Endothelial cell of umbilical vein (primary cell): ENCODE measurements at places on chromosomes 12 and 14. TPM values are rescaled to one million over a fixed set of nuclear protein-coding genes. Genes with fewer than 3 reads are reported as not detected.

The WNT5B gene
- total RNA-seq, result not detected in 2 replicates

DNA sequence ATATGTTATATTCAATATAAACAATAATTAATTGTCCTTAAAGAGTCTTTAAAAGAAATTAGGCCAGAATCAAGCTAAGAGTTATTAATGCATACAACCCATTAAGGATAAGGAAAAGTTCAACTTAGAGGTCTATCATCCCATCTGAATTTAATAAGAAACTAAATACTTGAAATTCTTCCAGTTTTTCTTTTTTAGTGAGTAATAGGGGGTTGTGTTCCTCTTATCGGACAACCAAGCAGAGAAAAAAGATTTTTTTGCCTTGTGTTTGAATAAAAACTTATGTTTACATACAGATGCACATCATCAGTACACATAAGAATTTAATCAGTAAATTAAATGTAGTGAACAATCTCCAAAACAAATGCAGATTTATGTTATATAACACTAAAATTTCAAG is 32.5 kb downstream of the PAWR start:
- H3K27me3 ChIP-seq, result no peaks in the 10 kb centered on the region
- DNase-seq, result no peak
- no peak overlapping the region for H3K27ac ChIP-seq

- no peak for DNase-seq
- no peak overlapping the region for H3K27ac ChIP-seq
- H3K4me3 ChIP-seq, result no peak overlapping the region
- H3K4me1 ChIP-seq, result no peaks in the 10 kb centered on the region
Measured at GRCh38 chr14:95327558-95328374, 8.1 kb upstream of the CLMN start.

- no peak overlapping the region for H3K4me3 ChIP-seq
- no peak overlapping the region for H3K27ac ChIP-seq
- H3K27me3 ChIP-seq, result no peaks in the 10 kb centered on the region
- H3K4me1 ChIP-seq, result no peaks in the 10 kb centered on the region
- peak; percentile 50 for DNase-seq
Measured at GRCh38 chr12:65200007-65200665, 30.8 kb downstream of the LEMD3 start.

GRCh38 chr12:83143950-83144349 is 457.2 kb downstream of the TMTC2 start:
- no peaks in the 10 kb centered on the region for H3K36me3 ChIP-seq
- H3K27me3 ChIP-seq, result no peaks in the 10 kb centered on the region
- DNase-seq, result no peak
- H3K4me1 ChIP-seq, result no peaks in the 10 kb centered on the region
- H3K4me3 ChIP-seq, result no peak overlapping the region
- no peak overlapping the region for H3K27ac ChIP-seq

DNA sequence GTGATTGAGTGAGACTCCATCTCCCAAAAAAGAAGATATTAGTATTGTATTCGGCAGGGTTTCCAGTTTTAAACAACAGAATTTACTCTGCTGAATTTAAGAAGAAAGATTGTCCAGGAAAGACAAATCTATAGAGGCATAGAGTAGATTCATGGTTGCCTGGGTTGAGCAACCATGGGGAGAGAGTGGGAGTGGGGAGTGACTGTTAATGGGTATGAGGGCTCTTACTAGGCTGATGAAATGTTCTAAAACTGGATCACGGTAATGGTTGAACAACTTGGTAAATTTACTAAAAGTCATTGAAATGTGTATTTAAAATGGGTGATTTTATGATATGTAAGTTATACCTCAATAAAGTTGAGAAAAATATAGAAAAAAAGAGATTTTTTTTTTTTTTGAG is 13.9 kb upstream of the C12orf76 start:
- H3K27ac ChIP-seq, result no peak overlapping the region
- no peaks in the 10 kb centered on the region for H3K36me3 ChIP-seq
- no peaks in the 10 kb centered on the region for H3K4me1 ChIP-seq
- H3K4me3 ChIP-seq, result no peak overlapping the region
